Right lung (tissue), 10 donors: ENCODE measurements at places on chromosomes 5 and 9. TPM values are rescaled to one million over a fixed set of nuclear protein-coding genes. Genes with fewer than 3 reads are reported as not detected.

Gene ALDOB
- 0.50 TPM for polyA plus RNA-seq

Gene PCDHA3
- 0.26 TPM for polyA plus RNA-seq

DNA sequence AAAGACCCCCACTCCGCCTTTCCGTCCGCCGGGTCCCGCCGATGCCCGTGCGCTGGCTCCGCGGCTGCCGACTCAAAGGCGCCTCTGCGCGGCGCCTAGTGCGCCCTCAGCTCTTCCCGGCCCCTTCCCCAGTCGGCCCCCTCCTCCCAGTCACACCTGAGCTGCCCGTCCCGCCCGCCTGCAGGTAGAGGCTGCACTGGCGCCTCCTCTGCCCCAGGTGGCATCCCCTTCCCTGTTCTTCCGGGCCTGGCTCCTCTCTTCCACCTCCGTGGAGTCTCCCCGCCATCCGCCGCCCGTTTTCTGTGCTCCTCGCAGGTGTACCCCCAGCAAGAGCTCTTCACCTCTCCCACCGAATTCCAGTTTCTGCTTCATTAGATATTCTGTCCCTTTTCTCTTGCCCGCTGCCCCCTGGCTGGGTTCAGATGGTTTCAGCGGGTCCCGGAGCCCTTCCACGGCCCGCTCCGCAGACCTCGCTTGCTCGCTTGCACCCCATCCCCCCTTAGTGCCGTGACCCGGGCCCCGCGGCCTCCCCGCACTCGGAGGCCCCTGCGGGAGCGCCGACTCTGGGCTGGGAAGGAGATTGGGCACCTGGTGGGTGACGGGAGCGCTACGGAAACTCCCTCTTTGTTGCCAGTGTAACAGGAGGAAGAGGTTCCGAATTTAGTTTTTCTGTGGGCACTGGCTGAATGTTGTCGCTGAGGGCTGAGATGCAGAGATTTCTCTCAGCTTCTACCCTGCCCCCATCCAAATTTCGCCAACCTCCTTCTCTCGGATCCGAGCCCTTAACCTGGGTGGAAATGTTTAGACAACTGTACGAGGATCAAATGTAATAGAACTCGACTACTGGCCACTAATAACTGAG lies 809 bp downstream of the SLC44A1 start:
- DNase-seq = peak; percentile 45

DNA sequence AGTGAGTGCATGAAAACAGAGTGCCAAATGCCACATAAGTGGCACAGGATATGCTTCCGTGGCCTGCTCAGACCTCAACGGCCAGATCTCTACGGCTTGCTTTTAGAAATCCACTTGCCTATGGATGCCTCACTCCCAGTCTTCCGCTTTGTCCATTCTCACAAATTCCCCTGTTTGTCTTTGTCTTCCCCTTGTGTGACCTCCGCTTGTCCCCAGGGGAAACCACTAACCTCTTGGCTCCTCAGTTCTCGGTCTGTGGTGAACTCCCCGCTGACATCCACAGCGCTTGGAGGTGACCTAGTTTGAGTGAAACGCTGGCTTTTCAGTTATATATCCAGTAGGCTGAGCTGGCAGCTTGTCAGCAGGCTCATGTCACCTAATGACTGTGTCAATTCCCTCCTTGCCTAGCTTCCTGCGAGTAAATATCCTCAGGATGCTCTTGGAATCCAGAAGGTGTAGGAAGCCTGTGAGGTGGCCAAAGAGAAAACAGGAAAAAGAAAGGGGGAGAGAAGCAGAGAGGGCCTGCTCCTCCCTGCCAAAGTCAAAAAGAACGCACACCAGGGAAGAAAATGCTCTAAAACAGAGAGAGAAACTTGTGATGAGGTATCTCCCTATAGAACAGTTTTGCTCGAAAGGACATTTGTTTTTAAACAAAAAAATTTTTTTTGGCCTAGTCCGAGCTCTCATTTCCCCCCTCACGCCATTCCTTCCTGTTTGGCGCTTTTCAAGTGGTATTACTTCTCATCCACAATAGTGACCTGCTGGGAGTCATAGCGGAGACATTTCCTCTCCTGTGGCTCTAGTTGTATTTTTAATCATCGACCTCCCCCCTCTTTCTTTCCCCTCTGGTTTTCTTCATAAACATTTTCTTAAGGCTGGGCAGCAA lies 101.6 kb upstream of the SPRY4 start:
- DNase-seq = no peak

DNA sequence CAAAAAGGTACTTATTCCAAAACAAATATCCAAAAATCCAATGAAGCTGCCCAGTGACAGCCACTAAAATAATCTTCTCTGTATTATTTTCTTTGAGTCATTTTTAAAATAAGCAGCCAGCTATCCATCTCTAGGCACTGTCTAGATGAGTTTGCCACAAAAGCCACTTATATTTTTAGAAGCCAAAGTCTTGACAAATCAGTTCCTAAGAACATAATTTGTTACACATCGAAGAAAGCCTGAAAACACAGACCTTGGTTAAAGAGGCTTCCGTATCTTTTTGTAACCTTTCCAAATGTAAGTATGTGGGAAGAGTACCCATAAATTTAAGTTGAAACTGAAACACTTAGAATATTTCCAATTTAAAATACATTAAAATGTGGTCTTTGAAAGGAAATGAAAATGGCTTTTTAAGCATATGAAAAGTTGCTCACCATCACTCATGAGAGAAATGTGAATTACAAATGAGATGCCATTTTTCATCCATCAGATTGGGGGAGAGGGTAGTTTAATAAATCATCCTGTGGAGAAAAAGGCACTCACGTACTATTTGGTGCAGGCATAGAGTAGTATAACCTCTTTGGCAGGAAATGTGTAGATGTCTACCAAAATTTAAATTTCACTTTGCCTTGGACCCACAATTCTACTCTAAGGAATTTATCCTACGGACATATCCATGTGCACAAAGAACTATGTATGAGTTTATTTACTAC lies 180.4 kb downstream of the MLLT3 start:
- no peak for DNase-seq
